ENCODE measurements at places on chromosomes 1 and 21. TPM values are rescaled to one million over a fixed set of nuclear protein-coding genes. Genes with fewer than 3 reads are reported as not detected.

IL12RB2 gene
- total RNA-seq, result 0.14 TPM

PRSS38 gene
- not detected for total RNA-seq

CFAP141 gene
- total RNA-seq, result not detected

S100A7 gene
- total RNA-seq, result not detected

CITED4 gene
- total RNA-seq, result 77.9 TPM

NTRK1 gene
- 0.06 TPM for total RNA-seq

KRTAP12-2 gene
- not detected for total RNA-seq

S100A14 gene
- 0.46 TPM for total RNA-seq

LINGO4 gene
- not detected for total RNA-seq

SELENBP1 gene
- 6.2 TPM for total RNA-seq

SMIM12 gene
- total RNA-seq, result 58.0 TPM

EFNA3 gene
- total RNA-seq, result 13.5 TPM

DNAH14 gene
- total RNA-seq, result 16.2 TPM

RHCE gene
- total RNA-seq, result not detected

VTCN1 gene
- total RNA-seq, result 0.06 TPM

HPCA gene
- total RNA-seq, result 0.19 TPM

EDN2 gene
- 37.1 TPM for total RNA-seq

All from A549 treated with dexamethasone at 1 μM for 4 hours (cell line).